HFF-Myc (cell line): ENCODE measurements at places on chromosomes 6 and 20.

- no peak for DNase-seq
Measured at GRCh38 chr20:4100679-4101078, 85.3 kb upstream of the RNF24 start.

GRCh38 chr20:15265581-15266309 lies 928.3 kb upstream of the FLRT3 start:
- DNase-seq, result no peak

DNA sequence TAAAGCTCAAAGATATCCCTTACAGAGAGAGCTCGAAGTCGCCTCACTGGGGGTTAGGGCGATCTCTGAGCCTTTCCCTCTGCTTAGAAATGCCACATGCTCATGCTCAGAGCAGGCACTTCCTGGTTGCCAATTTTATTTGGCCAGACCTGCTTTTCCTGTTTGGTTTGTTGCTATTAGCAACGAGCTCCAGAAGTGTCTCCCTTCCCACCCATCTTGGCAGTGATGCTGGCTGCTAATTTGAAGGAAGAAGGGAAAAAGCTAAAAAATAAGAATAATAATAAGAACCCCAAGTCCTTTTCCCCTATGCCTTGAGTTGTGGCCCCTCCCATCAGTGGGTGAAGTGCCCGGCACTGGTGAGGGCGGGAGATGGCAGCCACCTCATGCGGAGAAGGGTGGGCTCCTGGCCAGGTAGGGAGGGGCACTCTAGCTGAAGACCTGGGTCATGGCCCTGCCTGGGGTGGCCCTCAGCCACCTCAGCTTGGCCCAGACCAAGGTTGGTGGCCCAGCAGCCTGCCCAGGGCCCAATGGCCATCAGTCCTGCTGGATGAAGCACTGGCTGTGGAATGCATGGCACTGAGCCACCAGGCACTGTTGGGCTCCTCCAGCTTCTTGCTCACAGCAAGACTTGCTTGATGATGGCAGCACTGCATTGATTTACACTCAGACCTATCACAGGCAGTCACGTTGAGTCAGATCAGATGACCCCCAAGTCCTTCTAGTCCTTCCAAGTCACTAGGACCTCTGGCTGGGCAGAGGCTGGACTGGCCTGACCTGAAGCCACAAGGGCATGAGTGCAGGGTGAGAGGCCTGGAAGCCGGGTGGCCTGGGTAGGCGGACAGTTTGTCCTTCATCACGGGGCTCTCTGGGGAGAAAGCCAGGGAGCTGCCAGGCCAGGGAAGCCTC lies 79.0 kb downstream of the SYNJ2 start:
- DNase-seq, result no peak

GRCh38 chr6:2396042-2396657 lies 150.7 kb upstream of the GMDS start:
- DNase-seq, result no peak

DNA sequence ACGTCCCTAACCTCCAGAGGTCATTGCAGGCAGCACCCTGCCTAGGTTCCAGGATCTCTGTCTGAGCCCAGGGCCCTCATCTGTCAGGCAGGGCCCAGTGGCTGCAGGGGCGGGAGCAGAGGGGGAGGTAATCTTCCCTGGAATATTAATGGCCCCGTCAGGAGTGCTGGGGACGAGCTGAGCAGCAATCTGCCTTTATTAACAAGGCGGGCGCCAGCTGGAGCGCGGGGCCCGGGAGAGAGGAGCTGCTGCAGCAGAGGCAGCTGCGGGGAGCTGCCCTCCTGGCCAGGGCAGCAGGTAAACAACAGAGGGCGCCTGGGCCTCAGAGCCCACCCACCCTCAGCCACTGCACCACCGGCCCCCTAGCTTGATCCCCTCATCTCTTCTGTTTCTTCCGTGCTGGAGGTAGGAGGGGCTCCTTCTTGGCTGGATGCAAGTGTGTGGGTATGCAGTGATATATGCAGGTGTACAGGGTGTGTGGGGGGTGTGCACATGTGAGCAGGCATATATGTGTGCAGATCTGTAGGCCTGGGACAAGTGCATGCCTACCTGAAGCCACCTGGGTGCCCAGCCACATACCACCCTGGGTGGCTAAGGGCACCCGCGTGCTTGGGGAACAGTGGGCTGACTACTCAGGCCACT lies 131.8 kb upstream of the MLN start:
- no peak for DNase-seq

DNA sequence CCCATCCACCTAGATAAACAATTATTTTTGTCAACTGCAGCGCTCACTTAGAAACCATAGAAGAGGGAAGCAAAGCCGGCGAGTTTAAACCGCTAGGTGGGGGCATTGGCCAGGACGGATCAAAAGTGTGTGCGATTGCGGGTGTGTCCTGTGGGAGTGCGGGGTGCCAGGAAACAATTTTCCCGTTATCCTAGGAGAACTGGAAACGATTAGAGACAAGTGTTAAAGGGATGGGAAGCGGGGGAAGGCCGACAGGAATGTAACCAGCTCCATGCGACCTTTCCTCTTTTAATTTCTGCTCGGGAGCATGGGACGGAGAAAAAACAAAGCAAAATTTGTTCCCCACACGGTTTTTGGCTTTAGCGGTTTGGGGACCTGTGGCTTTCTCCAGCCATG lies 2.8 kb upstream of the HTR1B start:
- DNase-seq, result peak; percentile 65
